Breast epithelium (tissue), 4 donors: ENCODE measurements at places on chromosomes 16 and 17. TPM values are rescaled to one million over a fixed set of nuclear protein-coding genes. Genes with fewer than 3 reads are reported as not detected.

OTOP2 gene
- not detected for total RNA-seq

SLC5A2 gene
- total RNA-seq, result 0.98 TPM

RNFT1 gene
- total RNA-seq, result 24.0 TPM

CD300H gene
- not detected for total RNA-seq

SLC2A4 gene
- 3.5 TPM for total RNA-seq

KRT33B gene
- not detected for total RNA-seq

NPIPB9 gene
- 6.6 TPM for total RNA-seq

ASGR1 gene
- 1.3 TPM for total RNA-seq

SLFN12 gene
- total RNA-seq, result 12.4 TPM

RHBDL1 gene
- 2.3 TPM for total RNA-seq

ASGR2 gene
- 0.88 TPM for total RNA-seq

CES4A gene
- 11.1 TPM for total RNA-seq

IL17C gene
- total RNA-seq, result not detected

DHRS7C gene
- not detected for total RNA-seq

ITGAX gene
- total RNA-seq, result 5.1 TPM

C17orf50 gene
- total RNA-seq, result not detected

E2F4 gene
- total RNA-seq, result 74.1 TPM

SLC13A5 gene
- 0.32 TPM for total RNA-seq

KIAA0513 gene
- total RNA-seq, result 7.6 TPM

C17orf78 gene
- not detected for total RNA-seq

ALOX12B gene
- total RNA-seq, result not detected

ETV4 gene
- 2.9 TPM for total RNA-seq

VTN gene
- 0.32 TPM for total RNA-seq

ARHGAP44 gene
- total RNA-seq, result 4.9 TPM

CCP110 gene
- total RNA-seq, result 33.5 TPM

ZNF18 gene
- total RNA-seq, result 11.6 TPM

EVI2B gene
- total RNA-seq, result 10.2 TPM
